ENCODE measurements at places on chromosomes 7 and 10.
A peak's percentile ranks its signal among the peaks of the same experiment; 100 is the strongest.

- DNase-seq = no peak
These were observed 13.0 kb upstream of the STK31 start for GRCh38 chr7:23696916-23697441.

- DNase-seq = no peak
These were observed 197.8 kb upstream of the TCF7L2 start for GRCh38 chr10:112752288-112752687.

- DNase-seq = no peak
These were observed 91.9 kb downstream of the MYL10 start for GRCh38 chr7:101537205-101537604.

DNA sequence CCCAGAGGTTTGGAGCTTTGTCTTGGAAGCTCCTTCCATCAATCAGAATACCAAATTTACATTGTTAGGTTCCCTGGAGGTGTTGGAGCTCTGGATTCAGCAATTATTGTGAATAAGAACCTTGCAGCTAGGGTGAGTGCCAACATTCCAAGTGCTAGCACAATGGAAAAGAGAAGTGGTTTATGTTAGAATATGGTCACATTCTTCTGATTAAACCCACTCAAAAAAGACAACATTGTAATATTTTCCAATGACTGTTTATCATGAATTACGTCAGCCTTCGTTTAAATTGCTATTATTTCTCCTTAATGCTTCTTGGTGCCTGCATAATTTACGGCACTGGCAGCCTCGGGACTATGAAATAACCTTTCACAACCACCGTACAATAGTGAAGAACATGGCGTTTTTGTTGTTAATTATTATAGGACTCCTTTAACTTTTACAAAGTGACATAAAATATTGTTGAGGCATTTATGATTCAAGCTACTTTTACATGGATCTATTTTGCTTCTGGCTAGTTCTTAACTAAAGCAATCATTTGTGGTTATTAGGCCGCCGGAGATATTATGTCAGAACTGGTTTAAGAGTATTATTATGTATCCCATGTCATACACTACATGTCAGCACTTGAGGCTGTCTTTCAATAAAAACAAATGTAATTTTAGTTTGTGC is 117.7 kb downstream of the ARID5B start:
- DNase-seq = no peak

GRCh38 chr7:88095-88926 is 104.1 kb upstream of the FAM20C start:
- DNase-seq = no peak

- no peak for DNase-seq
These were observed 113.7 kb downstream of the RELN start for GRCh38 chr7:103875718-103876117.

DNA sequence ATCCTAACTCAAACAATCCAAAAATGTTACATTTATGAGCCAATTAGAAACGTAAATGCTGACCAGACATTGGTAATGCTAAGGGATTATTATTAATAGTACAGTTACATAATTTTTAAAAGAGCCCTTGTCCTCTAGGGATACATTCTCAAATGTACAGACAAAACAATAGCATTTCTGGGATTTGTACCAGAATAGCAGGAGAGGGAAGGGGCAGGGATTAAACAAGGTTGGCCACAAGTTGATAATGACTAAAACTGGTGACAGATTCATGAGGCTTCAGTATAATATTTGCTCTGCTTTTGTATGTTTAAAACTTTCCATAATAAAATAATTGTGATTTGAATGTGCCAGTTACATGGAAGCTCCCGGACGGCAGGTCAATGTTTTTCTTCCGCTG is 27.0 kb downstream of the HSPA12A start:
- DNase-seq = no peak

GRCh38 chr10:124123156-124123555 is 29.8 kb upstream of the CHST15 start:
- DNase-seq = no peak

- peak; percentile 72 for DNase-seq
These were observed at the start of gene PCLO for GRCh38 chr7:83162402-83163256. Gene PCLO (minus strand): TSS chr7:83162884. CDS start chr7:83162592, 292 bp downstream.

- no peak for DNase-seq
These were observed 66.7 kb upstream of the SORCS3 start for GRCh38 chr10:104574427-104574826.

GRCh38 chr7:90853205-90853604 is 257.1 kb downstream of the CDK14 start:
- no peak for DNase-seq

- peak; percentile 9 for DNase-seq
These were observed 19.9 kb downstream of the SPAG6 start for GRCh38 chr10:22365233-22365632.

GRCh38 chr7:111256391-111256790 is 165.5 kb downstream of the LRRN3 start:
- DNase-seq = no peak

- DNase-seq = no peak
These were observed 32.2 kb upstream of the ZNF716 start for GRCh38 chr7:57417736-57418135.

- peak; percentile 14 for DNase-seq
These were observed 111.7 kb upstream of the MBL2 start for GRCh38 chr10:52883996-52884871.

GRCh38 chr7:134795231-134795630 is 15.8 kb downstream of the CALD1 start:
- DNase-seq = no peak

DNA sequence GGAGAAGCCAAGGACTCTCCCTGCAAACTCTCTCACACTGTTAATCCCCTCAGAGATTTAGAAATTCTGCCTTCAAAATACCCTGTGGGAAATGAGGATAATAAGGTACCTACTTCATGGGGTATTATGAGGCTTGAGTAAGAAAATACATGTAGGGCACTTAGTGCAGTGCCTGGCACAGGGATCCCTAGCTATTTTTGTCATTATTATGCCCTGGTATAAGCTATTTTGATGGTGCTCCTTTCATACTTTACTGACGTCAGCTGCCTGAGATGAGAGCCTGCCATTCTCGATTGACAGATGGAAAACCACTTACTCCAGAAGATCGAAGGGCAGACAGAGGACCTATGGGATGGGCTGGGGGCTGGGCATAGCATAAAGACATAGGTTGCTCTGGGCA is 30.1 kb downstream of the MKX start:
- no peak for DNase-seq
